ENCODE measurements at places on chromosomes 6 and 20. TPM values are rescaled to one million over a fixed set of nuclear protein-coding genes. Genes with fewer than 3 reads are reported as not detected.

GRCh38 chr6:147077251-147077650 is 127.0 kb upstream of the STXBP5 start:
- no peak for DNase-seq

DNA sequence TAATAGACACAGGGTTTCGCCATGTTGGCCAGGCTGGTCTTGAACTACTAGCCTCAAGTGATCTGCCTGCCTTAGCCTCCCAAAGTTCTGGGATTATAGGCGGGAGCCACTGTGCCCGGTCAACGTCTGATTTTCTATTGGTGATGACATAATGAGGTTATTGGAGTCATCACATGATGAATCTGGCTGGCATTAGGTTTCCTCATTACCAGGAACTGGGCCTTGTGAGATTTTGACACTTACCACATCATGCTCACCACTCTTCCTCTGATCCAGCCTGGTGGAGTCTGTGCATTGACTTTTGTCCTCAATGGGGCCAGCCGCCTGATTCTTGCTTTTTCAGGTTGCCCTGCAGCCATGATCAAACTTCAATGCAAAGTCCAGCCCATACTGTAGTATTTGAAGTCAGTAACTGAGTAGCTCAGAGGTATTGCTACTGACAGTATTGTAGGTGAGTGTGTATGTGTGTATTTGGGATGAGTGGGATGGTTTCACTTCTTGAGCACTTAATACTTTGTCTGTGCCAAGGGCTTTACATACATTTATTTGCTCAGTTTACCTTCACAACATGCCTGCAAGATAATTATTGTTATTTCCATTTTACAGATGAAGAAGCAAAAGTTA is 16.0 kb downstream of the ANKS1A start:
- no peak for DNase-seq

MTO1 gene
- total RNA-seq, result 17.7 TPM

DNA sequence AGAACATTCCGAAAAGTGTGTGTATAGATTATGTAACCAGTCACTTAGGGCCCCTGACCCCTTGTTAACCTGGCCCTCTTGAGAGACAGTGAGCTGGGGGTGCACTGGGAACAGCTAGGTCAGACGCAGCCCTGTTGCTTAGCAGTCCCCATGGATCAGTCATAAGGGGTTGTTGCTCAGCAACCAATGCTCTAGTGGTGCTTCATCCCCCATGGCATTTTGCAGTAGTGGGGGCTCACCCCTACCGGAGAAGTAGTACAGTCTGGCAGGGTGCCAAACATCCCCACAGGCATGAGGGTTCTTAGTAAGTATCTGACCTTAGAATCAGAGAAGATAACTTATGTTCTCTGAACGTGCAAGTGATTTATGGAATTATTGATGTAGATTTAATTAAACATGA is 12.3 kb downstream of the PKIB start:
- DNase-seq, result no peak

- no peak for DNase-seq
Observed at GRCh38 chr6:104603108-104603745, 256.5 kb downstream of the HACE1 start.

- no peak for DNase-seq
Observed at GRCh38 chr6:154488802-154489437, 21.6 kb downstream of the CNKSR3 start.

DNA sequence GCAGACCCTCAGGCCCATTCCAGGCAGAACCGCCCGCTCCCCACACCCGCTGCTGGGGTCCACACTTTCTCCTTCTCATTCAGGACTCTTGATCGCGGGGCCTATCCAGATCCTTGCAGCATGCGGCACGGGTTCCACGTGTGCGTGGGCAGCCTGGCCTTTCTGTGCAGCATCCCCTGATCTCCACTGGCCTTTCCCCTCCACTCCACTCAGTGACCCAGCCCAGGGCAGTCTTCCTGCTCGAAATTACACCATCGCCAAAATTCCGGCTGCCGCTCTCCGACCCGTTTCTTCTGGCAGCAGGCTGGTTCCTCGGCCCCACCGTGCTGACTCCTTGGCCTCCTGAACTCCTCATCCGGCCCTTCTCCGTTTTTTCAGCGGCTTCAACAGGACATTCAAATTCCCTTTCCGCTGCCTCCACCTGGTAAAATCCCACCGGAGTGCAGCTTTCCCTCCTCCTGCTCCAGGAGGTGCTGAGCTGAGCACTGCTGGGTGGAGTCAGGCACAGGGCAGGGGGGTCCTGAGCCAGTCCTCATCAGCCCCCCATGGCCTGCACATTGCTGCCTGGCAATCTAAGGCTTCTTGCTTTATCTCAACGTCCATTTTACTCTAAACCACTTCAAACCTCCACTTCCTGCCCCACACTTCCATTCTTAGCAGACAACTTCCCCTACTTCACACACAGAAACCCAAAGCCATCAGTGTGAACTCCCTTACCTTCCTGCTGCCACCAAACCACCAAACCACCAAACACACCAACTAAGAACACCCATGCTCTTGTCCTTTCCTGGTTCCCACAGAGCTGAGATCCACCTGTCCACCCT is 9.0 kb downstream of the SFT2D1 start:
- DNase-seq, result no peak

- DNase-seq, result no peak
Observed at GRCh38 chr20:38835792-38836191, 30.3 kb downstream of the PPP1R16B start.

HSPA1L gene
- 0.44 TPM for total RNA-seq

PTPRT gene
- total RNA-seq, result not detected

Data from glomerular endothelial cell (primary cell).